ENCODE measurements at places on chromosomes 4 and X.

DNA sequence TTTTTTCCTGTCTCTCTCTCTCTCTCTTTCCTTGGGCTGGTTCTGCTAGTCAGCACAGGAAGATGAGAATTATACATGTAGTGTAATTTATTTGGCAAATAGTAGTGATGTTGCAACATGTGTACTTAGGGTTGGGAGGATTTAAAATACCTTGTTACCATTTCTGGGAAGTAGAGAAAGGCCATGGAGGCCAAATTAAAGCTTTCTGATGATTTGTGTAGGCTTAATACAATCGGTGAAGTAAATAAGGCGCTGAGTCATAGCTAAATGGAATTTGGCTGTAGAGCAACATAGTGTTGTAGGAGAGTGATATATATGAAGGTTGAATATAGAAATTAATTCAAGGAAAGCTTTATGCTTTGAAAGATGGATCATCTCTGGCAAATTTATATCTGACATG is 295.3 kb downstream of the GRID2 start:
- DNase-seq: peak; percentile 1

DNA sequence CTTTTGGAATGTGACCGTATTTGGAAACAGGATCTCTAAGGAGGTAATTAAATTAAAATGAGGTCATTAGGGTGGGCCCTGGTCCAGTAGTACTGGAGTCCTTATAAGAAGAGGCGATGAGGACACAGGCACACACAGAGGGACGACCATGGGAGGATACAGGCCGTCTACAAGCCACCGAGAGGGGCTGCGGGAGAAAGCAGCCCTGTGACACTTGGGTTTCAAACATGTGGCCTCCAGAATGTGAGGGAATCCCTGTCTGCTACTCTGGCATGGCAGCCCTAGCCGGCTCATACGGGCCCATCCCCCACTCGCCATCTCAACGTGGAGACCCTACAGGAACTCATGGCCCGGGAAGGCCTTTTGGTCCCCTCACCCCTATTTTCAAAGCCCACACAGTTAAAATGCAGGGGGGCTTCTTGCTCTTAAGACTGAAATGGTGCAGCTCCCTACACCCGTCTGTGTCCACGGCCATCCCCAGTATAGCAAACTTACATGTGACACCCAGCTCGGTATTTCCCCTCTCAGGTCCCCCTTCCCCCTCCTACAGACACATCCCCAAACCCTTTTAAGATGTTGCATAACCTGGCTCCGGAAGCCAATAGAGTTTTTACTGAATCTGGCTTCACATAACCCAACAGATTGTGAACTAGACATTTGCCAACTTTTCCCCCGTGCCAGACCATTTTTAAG is 124.1 kb upstream of the TBL1X start:
- peak; percentile 63 for DNase-seq

DNA sequence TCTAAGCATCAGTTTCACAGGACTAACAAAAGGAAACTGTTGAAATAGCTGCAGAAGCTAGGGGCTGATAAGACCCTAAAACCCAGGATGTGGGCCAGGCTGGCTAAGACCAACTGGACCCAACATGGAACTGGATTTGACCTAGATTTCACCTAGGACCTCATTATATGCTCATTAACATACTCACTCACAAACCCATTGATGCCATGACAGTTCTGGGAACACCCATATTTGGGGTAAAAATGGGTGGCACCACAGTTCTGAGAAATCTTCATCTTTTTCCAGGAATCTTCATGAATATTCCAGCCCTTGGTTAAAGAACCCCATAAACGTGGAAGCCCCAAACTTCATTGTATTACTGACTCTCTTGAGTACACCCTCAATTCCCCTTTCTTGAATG is 41.1 kb downstream of the HSD17B13 start:
- no peak for DNase-seq

DNA sequence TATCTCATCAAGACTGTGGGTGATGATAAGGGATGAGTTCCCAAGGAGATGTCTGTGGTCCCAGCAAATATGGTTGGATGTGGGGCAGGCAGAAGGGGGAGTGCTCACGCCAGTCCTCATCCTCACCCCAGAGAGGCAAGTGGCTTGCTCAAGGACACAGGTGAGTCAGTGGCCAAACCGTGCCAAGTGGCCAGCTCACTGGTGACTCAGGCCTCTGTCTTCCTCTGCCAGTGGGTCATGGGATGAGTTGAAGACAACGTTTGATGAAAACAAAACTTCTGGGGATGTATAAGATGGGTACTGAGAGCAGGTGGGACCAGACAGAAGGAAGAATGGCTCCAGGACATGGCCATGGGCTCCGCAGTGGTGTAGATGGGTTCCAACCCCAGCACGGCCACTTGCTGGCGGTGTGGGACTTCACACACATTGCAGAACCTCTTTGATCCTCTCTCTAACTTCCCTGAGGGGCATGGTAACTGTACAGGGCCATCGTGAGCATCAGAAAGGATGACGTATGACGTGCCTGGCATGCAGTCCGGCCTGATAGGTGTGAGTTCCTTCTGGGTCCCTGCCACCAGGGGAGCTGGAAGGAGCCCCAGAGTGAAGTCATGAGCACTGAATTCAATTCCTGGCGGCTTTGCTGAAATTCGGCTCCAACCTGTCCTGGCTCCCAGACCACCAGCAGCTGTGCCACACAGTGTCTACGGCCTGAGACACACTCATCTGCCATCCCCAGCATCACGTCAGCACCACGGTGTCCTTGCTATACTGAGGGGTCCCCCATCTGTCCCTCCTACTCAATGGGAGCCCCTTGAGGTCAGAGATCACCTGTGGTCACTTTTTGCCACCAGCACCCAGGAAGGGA is 41.3 kb upstream of the GPR78 start:
- no peak for DNase-seq

DNA sequence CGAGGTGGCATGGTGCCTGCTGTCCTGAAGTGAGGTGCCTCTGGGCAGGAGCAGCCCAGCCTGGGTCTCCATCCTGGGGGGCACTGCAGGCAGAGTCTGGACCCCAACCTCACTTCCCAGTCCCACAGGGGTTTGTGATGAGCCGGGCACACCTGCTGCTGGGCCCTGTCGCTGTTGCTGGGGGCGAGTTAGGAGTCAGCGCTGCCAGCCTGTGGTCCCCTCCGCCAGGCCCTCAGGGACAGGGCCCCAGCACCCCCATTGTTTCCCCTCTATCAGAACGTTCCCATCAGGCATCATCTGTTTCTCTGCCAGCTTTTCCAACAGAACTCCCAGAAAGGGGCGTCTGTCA is 23.4 kb downstream of the WFS1 start:
- DNase-seq: no peak

GRCh38 chr4:41360921-41361793 is 104.4 kb downstream of the UCHL1 start:
- DNase-seq: peak; percentile 65

DNA sequence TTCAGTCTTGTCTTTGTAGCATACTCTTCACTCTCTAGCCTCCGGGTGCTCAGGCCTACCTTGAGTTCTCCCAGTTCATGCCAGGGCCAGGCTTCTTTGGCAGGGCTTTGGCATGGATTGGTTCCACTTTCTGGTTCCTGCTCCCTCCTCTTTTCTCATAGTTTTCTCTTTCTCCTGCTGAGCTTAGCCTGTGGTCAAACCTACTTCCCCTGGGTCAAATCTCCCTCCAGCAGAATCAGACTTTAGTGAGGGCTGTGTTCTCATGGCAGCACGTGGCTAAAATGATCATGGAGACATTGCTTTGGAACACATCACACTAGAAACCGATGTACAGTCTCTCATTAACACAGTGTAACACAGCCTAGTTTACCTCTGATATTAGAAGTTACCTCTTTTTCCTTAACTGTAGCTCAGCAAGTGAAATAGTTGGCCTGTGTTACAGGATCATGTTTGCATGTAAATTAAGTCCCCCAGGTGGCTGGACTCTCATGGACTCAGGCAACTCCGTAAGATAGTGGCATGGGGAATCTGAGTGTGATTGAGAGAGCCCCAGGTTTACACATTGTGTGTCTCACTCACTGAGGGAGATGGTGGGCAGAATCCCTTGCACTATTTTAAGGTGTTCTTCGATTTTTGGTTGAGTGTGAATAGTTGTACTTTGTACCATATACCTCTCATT is 13.3 kb downstream of the RAB9A start:
- no peak for DNase-seq

GRCh38 chr4:181728305-181728966 is 514.8 kb upstream of the TENM3 start:
- no peak for DNase-seq

DNA sequence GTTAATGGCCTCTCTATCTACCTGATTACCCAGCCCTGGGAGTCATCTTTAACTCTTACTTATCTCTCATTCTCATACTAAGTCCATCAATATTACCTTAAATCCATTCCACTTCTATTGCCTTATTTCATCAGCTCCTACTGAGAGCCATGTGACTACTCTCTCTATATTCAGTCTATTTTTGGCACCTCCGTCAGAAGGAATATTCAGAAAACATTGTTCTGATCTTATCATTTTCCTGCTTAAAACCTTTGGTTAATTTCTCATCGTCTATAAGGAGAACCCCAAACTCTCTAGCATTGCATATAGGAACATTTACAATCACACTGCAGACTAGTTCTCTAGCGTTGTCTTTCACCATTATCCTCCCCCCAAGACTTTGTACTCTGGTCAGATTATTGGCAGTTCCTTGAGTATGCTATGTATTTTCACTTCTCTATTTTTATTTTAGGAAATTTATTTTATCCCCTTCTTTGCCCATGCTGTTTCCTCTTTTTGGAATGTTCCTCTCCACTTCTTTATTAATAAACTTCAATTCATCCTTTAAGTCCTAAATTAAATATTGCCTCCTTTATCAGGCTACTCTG is 13.7 kb upstream of the AMMECR1 start:
- no peak for DNase-seq

DNA sequence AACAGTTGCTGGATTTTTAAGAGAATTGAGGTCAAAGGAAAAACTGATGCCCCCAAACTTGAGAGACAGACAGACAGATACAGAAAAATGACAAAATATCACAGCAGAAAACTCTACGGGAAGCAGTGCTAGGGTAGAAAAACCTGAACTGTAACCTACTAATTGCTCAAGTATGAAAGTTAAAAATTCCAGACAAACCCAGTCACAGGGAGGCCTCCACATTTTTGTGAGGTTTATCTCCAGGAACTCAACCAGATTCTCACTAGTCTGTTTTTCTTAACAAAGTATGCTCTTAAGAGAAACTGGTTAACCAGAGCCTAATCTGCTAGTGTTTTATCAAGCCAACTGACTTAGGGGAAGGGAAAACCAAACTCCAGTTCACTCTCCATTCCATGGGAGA is 19.9 kb upstream of the PPP3CA start:
- peak; percentile 74 for DNase-seq

- DNase-seq: no peak
Observed at GRCh38 chr4:2084316-2084715, 25.2 kb downstream of the NAT8L start.

DNA sequence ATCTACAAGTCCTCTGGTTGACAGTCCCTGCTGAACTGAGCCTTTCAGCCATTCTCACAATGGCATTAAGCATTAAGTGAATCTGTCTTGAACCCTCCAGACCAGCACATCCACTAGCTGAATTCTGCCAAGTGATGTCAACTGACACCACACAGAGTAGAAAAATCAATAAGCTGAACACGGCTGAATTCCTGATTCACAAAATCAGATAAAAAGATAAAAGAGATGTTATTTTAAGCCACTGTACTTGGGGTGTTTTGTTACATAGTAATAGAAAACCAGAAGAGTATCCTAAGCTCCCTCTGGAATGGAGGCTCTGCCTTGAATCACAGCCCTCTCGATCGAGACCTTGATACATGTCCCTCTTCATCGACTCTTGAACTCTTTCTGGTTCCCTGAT is 336.5 kb downstream of the DMD start:
- DNase-seq: no peak

GRCh38 chr4:96293806-96294205 is 453.9 kb downstream of the PDHA2 start:
- no peak for DNase-seq

- no peak for DNase-seq
Observed at GRCh38 chr4:138407329-138407728, 165.2 kb upstream of the SLC7A11 start.

DNA sequence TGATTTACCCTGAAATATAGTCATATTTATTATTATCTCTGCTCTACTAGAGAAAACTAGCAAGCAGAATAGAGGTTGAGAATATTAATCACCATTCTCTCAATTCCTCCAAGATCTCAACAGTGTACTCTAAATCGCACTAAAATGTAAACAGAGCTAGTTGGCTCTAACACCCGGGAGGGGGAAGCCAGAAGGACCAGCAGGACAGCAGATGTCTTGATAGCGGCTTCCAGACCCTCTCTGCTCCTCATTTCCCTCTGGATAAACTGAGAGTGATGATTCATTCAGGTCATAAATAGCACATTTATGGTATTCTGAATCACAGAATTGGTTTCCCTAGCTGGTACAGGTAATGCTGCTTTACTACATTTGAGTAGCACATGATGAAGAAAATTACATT is 82.5 kb downstream of the TBC1D9 start:
- DNase-seq: no peak

DNA sequence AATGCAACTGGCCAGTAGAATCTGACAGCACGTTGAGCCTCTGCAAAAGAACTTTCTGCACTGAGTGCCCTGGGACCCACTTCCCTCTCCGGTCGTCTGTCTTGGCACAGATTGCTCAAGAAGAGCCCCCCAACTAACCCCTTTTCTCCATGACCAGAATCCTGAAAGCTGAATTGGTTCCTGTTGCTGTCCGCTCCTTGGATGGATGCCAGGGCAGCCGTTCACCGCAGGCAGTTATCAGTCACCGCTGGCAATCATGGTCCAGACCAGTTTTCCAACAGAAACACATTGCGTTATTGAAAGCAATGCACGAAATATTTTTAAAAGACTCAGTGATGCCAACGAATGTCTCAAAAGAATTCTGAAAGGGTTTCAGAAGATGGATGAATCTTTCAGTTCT is 733.7 kb upstream of the FRG1 start:
- no peak for DNase-seq

- no peak for DNase-seq
Observed at GRCh38 chr4:76989391-76990061, 40.0 kb downstream of the SEPTIN11 start.

GRCh38 chr4:115272185-115272584 is 158.8 kb upstream of the NDST4 start:
- DNase-seq: no peak

- DNase-seq: no peak
Observed at GRCh38 chrX:84218726-84219125, 30.7 kb upstream of the RPS6KA6 start.

DNA sequence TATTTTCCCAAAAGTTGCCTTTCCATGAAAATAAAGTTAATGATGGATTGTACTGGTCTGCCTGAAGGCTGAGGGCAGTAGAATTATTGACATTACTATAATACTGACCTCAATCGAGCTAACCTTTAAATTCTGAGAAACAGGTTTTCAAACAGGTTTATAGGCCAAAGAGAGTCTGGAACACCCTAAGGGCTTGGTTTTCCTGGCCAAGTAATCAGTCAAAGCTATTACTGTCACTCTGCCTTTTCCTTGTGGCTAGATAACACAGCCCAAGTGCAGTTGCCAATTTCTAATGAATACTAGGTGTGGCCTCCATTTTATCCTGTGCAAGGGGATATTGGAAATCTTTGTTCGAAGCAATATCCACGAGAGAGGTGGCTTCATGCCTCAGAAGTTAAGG is 75.2 kb downstream of the INTS12 start:
- no peak for DNase-seq
